ENCODE measurements at places on chromosomes 4 and X.
A peak's percentile ranks its signal among the peaks of the same experiment; 100 is the strongest.

DNA sequence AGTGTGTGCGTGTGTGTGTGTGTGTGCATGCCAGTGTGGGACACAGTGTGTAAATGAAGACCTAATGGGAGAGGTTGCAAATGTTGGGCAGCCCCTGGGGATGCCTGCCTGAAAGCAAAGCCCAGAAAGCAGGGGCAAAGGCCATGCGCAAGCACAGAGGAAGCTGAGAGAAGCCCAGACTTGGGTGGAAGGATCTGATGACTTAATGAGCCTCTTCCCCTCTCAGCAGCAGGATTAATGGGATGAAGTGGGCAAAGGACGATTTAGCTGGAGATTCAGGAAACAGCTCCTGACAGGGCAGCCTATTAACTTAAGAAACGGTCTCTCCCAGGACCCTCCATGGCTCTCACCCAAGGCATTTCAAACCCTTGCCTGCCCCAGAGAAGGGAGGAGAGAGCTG, 107.3 kb downstream of the EFNB1 start:
- DNase-seq = no peak

- DNase-seq = no peak
Measured at GRCh38 chrX:21958916-21959315, 18.4 kb downstream of the SMS start.

DNA sequence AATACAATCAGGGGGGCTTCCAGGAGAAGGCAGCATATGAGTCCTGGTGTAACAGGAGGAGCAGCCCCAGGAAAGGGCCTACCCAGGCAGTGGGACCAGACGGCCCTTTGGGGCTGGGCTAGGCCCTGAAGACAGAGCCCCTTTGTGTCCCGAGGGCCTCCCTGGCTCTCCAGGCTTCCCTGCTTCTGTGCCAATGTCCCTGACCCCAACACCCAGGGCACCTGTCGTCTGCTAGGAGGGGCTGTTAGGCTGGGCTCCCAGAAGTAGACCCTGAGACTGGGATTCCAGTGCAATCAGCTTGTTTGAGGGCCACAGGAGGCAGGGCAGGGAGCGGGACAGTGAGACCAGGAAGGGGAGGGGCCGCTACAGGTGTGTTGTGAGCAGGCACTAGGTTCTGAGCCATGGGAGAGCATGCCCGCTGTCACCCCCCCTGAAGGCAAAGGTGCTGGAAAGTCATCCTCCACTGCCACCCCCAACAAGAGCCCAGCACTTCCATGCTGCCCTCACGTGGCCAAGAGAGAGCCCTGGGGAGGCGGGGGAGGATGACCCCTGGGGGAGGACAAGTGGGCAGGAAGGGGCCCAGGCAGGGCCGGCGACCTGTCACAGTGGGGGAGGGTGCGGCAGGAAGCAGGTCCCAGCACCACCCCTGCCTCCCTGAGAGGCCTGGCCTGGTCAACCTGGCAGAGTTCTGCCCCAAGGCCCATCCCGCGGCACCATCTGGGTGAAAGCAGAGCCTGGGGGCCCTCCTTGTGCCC, 64.8 kb downstream of the ADRA2C start:
- DNase-seq = no peak

- peak; percentile 13 for DNase-seq
Measured at GRCh38 chrX:138775517-138775916, 64.0 kb upstream of the FGF13 start.

DNA sequence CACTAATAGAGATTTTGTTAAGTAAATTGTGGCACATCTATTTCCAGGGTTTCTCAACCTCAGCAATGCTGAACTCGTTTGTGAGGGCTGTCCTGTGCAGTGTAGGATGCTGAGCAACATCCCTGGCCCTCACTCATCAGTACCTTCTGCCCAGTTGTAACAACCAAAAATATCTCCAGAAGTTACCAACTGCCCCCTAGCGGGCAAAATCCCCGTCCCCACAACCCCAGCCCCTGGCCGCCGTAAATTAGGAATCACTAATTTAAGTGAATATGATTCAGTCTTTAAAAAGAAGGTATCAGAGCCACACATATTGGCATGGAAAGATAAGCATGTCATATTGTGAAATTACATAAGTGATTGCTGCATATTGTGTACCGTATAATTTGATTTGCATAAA, 123.4 kb downstream of the ASB9 start:
- no peak for DNase-seq

DNA sequence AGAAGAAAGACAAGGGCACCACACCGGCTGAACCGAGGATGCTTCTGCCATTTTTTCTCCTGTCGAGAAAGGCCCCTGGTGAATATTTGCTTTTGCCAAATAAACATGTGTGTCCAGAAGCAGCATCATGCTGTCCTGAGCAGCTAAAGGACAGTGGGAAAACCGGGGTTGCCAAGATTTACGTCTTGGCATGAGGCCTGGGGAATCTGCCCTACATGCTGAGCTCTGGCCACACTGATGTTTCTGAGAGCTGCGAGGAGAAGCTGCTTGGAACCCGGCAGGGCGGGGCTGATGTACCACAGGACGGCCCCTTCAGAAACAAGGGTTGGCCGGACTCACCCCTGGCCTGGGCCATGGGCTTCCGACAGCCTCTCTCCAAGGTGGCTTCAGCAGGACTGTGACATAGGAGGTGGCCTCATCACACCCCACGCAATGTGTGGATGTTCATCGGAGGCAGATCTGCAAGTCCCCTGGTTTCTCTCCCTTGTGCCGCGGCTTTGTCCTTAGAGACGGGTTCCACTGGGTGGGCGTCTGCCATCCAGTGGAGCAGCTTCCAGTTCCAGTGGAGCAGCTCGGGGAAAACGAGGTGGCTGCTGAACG, 42.2 kb upstream of the SORCS2 start:
- no peak for DNase-seq

DNA sequence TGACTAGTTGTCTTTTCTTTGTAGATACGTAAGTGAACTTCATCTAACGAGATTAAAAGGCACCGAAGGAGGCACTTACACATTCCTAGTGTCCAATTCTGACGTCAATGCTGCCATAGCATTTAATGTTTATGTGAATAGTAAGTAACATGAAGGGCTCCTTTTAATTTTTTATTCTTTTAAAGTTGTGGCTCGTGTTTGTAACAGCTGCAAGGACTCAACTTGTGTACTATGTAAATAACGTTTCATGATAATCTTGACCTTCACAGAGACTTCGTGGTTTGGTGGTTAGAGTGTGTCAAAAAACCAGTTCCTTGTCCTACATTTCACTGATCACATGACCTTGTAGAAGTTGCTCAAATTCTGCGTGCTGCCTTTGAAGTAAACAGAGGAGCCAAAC, 51.6 kb downstream of the KIT start:
- no peak for DNase-seq

DNA sequence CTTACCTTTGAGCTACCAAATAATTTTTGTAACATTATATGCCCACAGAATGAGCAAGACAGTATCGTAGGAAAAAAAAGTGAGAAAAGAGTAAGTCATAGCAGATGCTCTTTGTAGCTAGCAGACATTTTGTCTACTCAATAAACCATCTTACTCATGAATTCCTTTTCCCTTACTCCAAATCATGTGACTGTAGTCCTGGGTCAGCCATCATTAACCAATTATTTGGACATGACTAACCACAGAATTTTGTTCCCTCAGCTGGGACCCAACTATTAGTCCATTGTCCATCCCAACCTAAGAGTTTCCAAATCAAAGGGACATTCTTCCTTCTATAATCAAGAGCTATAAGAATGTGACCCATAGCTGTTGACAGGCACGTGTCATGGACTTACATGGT, 11.4 kb downstream of the UBE2D3 start:
- DNase-seq = peak; percentile 95

DNA sequence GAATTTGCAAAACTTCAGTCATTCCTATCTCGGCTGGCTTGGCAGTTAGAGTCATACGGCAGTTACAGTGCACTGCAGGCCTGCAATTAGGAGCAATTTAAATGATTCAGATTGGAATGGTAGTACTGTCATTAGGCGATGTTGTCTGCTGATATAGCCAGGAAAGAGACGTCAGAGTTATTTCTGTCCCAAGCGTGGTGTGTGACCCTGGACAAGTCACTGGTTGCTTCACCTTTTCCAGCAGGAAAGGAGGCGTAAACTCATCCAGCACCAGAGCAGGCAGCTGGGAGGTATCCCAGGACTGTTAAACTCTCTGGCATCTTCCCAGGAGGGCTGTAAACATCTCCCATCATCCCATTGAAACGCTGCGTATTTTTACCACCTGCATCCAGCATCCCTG, 836 bp upstream of the LNX1 start:
- no peak for DNase-seq

DNA sequence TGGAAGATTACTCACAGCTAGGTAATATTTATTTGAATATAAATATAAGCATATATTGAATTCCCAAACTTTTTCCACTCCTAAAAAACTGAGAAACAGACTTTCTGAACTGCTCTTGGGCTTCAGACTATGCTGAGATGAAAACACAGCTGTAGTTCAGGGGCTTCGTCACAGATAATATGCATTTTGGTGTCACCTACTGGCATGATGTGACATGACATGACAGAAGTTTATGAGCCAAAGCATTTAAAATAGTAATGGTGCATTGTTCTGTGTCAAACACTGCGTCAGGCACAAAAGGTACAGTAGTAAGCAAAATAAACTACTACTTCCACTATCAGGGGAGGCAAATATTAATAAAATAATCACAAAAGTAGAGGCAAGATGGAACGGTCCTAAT, 171.3 kb downstream of the BTC start:
- DNase-seq = peak; percentile 27

DNA sequence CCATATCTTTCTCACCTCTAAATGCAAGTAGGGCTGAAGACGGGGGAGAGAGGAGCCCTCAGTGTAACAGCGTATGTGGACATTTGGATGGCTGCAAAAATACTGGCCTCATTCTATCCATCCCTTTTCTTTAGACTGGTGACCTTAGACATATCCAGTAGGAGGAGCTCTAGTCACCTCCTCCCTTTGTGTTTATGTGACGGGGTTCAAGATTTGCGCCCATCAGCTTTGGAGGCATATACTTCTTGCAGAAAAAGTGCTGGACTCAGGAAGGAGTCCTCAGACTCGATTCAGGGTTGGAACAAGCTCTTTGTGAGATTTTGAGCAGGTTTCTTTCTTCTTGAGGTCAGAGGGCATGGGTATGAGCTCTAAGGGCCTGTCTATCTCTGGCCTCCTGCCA, 86.2 kb downstream of the MAMLD1 start:
- DNase-seq = no peak

DNA sequence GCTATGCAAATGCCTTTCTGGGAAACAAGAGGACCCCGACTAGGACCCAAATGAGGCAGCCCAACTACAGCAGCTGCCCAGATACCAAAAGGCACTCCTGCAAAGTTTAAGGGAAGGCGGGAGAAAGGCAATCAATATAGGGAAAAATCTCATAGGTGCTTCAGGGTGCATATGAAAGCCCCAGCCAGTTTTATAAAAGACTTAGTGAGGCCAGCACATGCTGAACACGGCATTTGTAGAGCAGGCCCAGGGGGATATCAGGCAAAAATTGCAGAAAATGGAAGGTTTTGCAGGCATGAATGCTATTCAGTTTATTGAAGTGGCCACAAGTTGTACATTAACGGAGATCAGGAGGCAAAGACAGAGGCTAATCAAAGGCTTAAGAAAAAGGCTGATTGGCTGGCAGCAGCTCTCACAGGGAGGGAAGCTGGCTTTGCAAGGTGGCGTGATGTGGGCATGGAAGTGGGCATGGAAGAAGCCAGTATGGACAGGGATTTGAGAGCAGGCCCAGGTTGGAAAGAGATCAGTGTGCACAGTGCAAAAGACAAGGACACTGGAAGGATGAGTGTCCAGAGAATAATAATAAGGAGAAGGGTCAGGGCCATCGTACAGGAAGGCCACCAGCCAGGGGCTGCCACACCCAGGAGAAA, 37.7 kb upstream of the UGT2B7 start:
- no peak for DNase-seq

GRCh38 chr4:20253283-20253734, 1.6 kb downstream of the SLIT2 start:
- DNase-seq = no peak

DNA sequence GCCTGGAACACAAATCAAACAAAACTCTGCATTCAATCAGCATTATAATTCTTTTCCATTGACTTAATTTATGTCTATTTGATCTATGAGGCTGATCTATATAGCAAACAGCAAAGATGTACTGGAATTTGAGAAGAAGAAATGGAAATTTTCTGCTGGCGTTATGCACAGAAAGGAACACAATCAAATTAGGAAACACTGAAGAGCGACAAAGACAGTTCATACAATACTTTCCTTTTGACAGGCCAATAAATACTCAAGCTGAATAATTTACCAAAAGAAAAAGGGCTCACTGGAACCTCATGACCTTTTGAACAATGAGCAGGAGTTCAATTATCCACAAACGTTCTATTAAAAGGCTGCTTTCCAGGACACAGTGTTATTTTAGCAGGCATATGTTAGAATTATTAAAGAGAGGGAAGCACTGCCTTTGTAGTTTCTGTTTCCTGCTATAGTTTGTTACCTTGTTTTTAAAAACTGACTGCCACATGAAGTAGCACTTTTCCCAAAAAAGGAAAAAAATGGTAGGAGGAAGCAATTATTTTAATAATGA, 8.1 kb downstream of the PDHA2 start:
- no peak for DNase-seq

GRCh38 chrX:103727115-103727514, 16.4 kb downstream of the TMEM31 start:
- DNase-seq = no peak

DNA sequence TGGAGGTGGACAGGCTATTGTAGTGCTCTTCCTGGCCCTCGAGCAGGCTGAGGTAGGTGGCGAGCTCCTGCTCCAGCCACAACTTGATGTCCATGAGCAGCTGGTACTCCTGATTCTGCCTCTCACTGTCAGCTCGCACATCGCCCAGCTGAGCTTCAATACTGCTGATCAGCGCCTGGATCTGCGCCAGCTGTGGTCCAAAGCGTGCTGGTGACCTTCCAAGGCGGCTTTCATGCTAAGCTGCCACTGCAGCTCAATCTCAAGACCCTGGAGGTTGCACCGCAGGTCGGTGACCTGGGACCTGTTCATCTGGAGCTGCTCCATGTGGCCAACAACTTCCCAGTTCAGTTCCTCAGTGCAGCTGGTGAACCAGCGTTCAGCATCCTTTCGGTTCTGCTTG, 31.2 kb downstream of the LRIT3 start:
- no peak for DNase-seq

DNA sequence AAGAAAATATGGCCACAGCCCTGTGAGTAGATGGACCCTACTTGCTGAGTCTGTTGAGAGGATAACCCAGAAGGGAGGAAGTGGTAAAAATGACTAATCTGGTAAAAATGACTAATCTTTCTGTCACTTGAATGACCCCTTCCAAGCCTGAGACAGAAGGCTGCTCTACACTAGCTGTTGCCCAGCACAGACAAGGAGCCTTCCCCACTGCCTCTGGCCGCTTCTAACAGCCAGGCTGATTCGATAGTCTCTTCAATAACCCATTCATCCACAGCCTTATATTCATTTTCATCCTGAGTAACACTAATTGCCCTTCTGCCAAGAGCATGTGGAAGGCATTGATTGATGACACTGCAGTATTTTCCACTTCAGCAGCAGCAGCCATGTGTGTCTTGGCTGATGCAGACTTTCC, 18.4 kb downstream of the MAGEB17 start:
- peak; percentile 76 for DNase-seq

DNA sequence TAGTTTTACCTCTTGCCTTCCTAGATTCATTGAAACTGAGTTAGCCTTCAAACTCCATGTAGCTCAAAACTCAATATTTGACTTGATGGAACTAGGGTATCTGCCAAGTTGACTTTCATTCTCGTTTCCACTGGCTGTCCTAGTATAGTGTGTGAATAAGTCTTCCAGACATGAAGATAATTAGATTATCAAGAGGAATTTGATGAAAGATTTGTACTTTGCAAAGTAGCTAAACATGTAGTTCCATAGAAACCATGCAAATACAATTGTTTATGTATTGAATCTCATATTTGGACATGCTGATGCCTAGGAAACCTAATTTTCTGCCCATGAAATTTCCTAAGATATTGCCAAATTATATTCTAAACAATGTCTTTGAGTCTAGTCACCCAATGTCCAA, 297.5 kb downstream of the ARHGAP24 start:
- DNase-seq = peak; percentile 73
